NCI-H226 (cell line): ENCODE measurements at places on chromosomes 2 and 18.

- DNase-seq = no peak
These were observed 20.1 kb downstream of the PLEKHB2 start for GRCh38 chr2:131125195-131125757.

DNA sequence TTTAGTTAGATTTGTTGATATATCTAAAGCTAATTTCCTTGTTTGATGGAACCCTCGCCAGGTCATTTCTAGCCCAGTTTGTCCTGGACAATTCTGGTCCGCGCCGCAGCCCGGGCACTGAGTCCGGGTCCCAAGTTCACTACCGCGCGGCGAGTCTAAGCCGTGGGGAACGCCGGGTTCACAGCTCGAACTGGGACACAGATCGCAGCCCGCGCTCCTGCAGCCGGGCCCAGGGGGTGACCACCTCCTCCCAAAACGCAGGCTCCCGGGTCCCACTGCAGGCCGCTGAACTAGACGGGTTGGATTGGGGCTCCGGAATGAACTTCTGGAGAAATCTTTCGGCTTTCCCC lies 681 bp downstream of the ACADL start:
- DNase-seq = no peak

DNA sequence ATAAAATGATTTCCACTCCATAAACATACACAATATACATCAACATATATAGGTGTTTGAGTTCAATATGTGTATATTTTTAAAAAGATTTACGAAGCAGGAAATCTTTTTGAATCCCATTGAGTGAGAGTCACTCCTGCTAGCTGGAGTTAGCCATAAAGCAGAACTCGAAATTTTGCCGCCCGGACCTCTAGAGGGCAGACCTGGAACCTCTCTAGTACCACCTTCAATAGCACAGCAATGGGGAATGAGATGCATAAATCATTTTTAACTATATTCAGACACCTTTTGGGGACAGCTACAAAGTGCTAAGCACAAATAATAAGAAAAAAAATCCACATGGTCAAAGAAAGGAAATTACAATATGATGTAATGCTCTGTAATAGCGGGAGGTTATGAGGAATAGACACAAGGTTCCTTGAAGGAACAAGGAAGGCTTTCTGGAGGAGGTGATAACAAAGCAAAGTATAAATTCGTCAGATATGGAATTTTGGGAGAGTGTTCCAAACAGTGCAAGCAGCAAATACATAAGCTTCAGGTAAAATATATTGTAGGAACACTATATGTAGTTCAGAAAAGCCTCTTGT lies 533.4 kb downstream of the ERBB4 start:
- DNase-seq = no peak

- no peak for DNase-seq
These were observed 73.6 kb upstream of the CYP1B1 start for GRCh38 chr2:38149531-38149930.

GRCh38 chr2:3025984-3026383 lies 351.6 kb downstream of the EIPR1 start:
- DNase-seq = no peak

GRCh38 chr2:43810452-43810851 lies 28.2 kb downstream of the ABCG5 start:
- no peak for DNase-seq

GRCh38 chr18:29161429-29161828 lies 984.5 kb upstream of the CDH2 start:
- no peak for DNase-seq

DNA sequence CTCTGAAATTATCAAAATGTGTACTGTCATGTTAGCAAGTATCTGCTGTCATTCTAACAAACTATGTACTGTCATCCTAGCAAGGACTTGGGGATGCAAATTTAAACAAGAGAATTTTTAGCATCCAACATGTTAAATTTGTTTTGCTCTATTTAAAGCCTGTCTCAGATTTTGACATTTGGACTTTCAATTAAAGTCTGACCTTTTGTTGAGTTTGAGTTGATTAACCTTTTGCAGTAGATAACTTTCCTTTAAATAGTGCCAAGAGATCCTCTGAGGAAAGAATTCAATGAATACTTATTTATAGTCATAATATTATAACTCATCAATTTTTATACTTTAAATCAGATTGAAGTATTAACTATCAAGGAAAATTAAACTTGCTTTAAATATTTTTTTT lies 80.2 kb downstream of the TDRD15 start:
- no peak for DNase-seq

DNA sequence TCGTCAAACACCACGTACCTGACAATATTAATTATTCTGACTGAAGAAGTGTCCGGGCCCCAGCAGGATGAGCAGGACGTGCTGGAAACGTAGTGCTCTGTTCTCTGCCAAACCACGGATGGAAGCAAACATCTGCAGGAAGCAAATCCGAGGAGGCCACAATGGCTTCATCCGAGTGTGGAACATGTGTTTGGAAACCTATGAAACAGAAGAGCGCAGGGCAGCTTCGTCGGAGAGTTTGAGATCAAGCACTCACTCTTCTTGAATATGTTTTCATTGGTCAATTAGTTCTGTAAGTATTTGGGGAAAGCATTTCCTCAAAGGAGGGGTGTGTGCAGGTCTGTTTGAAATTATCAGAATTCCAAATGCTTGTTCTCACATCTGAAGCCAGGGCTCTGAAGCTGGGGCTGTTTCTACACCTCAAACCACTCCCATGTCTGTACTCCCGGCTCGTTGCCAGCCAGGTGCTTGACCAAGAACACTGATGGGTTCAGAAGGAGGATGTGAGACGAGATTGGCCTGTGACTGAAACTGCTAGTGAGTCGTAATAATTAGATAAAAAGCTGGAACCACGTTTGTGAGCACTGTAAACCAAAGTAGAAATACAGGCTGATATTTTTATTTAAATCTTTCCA lies 356.6 kb upstream of the SALL3 start:
- no peak for DNase-seq

DNA sequence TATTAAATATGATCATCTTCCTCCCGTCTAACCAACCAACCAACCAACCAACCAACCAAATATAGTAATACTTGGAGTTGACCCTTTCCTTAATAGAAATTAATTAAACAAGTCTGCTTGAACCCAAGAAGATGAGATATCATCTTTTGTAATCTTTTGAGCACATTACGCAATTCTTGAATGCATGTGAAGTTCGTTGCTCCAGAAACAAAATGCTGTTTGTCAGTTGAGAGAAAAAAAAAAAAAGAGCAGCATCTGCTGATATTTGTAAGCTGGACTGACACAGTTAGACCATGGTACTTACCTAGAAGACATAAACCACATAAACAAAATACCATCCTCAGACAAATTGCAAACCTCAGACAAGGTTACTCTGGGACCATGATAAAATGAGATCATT lies 9.2 kb upstream of the SERPINB2 start:
- DNase-seq = peak; percentile 20

- DNase-seq = no peak
These were observed 55.6 kb downstream of the NCOA1 start for GRCh38 chr2:24546669-24547068.

DNA sequence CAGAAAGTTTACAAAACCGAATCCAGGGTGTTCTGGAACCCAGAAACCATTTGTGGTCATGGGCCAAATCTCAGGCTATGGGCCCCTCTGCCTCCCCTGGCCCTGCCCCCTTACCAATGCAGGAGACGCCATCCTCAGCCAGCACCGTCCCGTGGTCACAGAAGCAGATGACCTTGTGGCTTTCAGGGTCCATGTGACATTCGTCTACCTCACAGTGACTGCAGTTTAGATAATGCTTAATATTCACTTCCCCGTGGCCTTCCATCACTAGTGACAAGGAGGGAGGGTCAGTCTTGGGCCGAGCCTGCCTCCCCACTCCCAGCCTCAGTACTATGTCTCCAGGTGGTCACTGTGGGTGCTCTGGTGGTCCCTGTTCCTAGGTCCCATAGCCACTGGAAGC lies 111.6 kb downstream of the CLIP4 start:
- no peak for DNase-seq

DNA sequence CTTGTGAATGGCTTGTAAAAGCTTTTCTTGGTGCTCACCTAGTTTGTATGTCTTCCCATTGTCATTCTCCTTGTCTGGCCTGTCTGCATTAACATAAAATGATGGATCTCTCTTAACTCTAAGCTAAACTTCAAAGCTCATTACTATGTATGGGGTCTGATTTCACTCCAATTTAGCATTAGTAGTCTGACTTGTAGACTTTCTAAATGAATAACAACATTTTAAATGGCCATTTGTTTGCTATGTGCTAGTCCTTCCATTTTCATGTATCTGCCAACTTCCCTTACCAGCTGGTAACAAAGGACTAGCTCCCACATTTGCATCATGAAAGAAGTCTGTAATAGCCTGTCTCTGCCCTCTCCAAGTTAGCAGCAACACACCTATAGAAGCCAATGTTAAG lies 324.2 kb upstream of the RGPD4 start:
- DNase-seq = no peak

DNA sequence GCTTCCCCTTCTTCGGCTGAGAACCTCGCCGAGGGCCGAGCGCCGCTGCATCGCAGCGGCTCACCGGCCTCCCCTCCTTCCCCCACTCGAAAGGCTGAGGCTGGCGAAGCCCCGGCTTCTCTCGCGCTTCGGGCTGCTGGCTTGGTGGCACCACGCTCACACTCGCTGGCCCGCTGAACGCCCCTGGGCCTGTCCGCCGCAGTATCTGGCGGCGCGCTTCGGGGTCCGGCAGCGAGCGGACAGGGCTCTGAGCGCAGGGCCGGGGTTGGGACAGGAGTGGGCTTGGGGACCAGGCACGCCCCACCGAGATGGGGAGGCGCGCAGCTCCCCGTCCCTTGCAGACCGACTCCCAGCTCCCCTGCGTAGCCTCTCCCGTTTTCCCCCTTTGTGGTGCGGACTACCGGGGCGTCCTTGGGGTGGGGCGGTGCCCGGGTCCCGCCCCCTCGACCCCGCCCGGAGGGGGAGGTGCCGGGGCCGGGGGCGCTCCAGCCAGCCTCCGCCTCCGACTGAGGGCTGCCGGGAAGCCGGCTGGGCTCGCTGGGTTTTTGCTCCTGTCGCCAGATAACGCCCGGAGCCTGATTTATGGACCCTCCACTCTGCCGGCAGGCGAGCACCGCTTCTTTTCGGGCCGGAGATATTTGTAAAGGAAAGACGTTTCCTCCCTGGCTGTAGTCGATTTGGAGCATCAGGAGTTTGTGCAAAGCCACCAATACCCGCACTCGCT lies 3.8 kb downstream of the GBX2 start:
- no peak for DNase-seq

DNA sequence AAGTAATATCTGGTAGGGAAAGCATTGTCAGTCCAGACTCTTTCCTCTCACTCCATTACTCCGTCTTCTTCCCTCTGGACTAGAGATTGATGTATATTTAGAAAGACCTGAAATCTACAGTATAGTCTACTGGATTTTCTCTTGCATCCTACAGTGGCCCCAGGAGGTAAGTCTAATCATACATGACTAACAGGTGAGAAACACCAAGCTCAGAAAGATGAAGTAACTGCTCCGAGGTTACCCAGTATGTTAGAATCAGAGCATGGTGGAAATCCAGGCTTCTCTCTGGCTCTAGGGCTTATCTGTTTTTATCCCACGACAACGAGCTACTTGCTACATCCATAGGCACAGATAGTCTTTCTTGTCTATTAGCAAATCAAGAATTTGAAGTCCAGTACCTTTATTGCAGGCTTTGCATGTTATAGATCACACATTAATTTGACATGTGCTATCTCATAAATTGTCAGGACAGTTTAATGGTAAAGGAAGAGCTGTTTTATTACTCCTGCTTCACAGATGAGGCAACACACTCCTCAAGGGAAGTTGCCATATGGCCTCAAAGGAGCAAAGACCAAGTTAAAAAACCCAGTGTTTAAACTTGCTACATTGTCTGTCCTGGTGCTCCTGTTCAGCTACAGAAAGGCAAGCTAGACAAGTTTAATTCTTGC lies 484.3 kb downstream of the THSD7B start:
- DNase-seq = no peak

DNA sequence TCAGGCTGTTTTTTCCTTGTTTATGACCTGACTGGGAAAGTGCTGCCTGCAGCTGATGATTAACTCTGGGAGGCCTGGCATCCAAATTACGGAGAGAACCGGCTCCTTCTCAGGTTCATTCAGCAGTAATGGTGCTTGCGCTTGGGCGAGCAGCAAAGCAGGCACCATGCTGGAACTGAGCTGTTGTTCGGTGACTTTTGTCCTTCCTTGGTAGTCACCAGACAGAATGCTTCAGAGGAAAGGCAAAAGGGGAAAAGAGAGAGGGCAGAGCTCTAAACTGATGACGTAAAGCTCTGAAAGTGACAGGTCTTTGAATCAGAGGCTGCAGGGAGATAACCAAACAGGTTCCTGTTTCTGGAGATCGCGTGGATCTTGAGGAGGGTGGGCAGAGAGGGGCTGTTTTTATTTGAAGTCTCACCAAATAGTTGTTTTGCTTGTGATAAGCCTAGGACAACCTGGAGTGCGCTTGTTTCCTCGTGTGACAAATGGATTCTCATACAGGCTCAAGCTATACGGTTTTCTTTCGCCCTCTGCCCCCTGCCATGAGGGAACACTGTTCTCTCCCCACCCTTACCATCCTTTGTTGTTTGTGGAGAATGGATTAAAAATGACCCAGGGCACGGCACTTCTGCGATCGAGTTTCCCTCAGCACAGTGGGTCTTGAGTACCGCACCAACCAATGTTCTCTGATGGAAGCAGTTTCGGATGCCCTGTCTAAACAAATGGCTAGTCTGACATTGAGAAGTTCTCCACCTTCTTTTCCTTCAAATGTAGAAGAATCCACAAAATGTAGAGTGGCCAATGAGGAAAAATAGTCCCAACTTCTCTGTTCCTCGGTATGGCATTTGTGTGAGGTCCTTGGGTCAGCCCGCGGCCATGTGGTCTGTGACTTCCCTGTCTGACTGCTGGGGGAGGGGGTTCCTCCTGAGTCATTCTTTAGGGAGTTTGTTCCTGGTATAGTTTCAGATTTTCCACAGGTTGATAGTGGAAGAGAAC lies 1.3 kb downstream of the RASGRP3 start:
- no peak for DNase-seq

GRCh38 chr2:98301469-98301868 lies 44.8 kb upstream of the CNGA3 start:
- no peak for DNase-seq

- DNase-seq = no peak
These were observed 8.2 kb upstream of the SLC39A10 start for GRCh38 chr2:195648787-195649186.

GRCh38 chr2:139296672-139297209 lies 516.6 kb upstream of the NXPH2 start:
- DNase-seq = peak; percentile 92

DNA sequence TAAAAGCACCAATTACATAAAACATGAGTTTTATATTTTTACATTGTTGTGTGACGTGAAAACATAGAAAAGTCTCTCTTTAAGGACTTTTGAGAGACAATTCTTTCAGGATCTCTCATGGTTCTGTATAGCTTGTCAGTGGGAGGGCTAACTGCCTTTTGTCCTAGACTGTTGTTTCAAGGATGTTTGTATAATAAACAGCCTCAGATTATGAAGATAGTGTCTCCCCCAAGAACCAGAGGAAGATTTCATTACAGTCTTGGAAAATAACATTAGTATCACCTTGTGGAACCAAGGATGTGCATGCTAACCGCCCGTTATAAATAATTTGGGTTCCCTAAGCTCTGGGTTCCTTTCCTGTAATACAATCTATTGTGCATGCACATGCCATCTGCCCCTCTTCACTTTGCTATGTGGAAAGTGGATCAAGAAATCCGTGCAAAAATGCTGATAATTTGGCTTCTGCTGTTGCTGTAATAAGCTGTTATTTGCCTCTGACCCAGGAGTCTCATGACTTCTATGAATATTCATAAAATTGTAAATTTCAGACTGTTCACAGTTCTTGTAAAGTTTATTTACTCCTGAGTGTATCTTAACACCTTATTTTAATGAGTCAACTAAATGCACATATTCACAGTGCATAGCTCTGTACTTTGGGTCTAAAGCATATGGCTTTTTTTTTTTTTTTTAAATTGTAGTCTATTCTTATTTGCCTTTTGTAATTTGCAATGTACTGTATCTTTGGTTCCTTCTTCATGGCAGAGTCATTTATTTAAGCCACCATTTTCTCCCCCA lies 265.5 kb downstream of the PTH2R start:
- no peak for DNase-seq
